Motor neuron (in vitro differentiated cells): ENCODE measurements at places on chromosomes 7 and 10.
A peak's percentile ranks its signal among the peaks of the same experiment; 100 is the strongest.

DNA sequence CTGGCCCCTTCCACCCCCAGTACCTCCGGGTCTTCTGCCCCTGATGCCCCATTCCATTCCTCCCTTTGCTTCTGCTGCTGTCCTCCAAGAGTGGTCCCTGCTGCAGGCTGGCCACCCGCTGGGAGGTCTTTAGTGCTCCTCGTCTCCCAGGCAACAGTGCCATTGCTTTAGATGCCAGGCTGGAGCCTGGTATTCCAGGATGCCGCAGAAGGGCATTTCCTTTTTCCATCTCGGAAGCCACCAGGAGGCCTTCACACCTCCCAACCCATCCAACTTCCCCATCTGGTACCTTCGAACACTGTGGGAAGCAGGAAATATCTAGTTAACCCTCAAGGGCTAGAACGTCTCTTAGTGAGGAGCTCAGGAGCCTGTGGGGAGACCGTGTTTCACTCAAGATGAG lies 92.9 kb upstream of the DUSP5 start:
- ATAC-seq: no peak

DNA sequence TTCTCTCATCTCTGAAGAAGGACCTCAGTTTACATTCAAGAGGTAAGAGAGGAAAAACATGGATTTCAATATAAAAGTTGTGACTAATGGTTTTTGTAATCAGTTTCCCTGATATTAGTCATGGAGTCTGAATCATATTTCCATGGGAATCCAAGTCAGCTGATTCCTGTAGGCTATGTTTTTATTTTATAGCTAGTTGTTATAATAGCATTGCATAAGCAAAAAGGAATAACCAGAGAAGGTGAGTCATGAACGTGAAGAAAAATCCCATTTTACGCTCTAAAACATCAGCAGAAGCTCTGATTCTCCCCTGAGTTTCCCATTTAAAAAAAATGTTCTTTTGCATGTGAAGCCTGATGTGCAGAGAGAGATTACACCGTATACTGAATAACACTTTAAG lies 299.3 kb downstream of the SFMBT2 start:
- ATAC-seq: no peak

GRCh38 chr10:79038841-79039201 lies 29.9 kb upstream of the ZMIZ1 start:
- ATAC-seq: peak; percentile 71

DNA sequence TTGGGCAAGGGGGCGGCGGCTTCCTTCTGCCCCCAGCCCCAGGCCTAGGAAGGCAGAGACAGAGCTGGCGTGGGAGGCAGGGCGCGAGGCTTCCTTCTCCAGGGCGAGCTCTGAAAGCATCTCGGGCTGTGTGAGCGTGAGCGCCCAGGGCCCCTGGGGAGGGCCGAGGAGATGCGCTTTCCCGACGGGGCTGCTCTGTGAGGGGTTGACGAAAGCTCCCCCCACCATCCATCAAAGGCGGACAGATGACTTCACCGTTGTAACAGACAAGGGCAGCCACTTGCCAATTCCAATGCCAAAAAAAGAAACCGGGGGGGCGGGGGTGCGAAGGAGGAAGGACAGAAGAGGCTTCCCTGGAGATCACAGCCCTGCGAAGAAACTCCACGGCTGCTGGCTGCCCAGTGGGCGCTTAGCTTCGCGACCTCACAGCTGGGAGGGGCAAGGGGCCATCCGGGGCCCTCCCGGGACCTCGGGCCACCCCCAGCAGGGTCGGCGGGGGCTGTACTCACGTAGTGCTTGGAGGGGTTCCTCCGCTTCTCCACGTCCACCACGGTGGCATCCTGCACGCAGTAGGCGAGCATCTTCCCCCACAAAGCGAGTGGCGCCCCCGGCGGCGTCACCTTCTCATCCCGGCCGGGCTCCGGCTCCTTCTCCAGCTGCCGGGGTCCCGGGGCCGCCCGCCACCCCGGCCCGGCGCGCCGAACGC lies 537 bp downstream of the SH3PXD2A start:
- peak; percentile 47 for ATAC-seq

- ATAC-seq: no peak
These were observed 1236.0 kb upstream of the CELF2 start for GRCh38 chr10:9781666-9782065.

GRCh38 chr10:89364531-89364930 lies 13.3 kb upstream of the IFIT1B start:
- no peak for ATAC-seq

DNA sequence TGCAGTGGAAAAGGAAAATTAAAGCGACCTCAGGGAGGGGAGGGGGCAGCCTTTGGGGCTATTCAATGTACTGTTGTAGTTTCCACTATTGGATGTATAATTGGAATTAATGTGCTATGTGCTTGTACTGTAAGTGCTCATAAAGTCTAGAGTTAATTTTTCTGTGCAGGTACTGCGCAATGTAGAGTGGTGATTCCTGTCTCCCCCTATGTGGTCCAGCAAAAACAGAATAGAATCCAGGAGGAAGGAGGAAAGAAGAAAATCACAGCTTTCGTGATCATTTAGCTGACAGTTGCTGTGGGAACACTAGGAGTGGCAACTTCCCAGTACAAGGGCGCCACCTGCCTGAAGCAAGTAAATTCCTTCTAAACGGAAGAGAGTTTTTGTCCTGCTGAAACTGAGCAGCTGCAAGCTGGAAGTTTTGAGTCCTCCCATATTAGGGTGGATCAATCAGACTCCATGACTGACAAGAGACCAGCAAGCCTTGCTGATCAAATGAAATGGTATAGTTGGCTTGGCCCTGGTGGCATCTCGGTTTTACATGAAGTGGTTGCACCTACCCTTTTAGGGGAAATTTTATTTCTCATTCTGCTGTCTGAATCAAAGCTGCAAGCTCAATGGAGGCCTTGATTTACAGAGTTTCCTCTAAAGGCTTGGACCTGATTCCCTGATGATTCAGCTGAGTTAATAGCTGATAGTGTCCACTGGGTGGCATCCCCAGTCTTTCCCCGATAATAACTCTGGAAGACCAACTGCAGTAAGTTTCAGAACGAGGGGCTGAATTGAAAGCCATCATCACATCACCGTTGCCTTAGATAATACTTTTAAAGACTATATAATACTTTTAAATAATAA lies 299.8 kb downstream of the HGF start:
- peak; percentile 92 for ATAC-seq

- no peak for ATAC-seq
These were observed 17.2 kb downstream of the INHBA start for GRCh38 chr7:41685684-41686083.

- no peak for ATAC-seq
These were observed 14.5 kb upstream of the FRMD4A start for GRCh38 chr10:14345262-14345661.

- ATAC-seq: no peak
These were observed 651.6 kb upstream of the FOXK1 start for GRCh38 chr7:4030346-4030950.

DNA sequence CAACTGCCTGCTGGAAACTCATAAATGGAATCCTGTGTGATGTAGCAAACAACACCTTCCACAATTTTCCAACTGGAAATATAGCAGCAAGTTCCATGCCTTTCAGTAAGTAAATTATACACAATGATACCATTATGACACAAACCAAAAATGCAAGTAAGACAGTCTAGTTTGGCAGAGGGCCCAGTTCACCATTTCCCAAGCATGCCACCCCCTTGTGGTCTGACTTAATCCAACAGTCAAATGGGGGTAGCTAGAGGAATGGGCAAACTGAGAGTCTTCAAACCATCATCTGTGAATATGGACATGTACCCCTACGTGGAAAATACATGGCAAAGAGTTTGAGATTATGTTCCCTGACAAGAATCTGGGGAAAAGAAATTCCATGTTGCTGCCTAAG lies 137.6 kb upstream of the VWC2 start:
- ATAC-seq: no peak

DNA sequence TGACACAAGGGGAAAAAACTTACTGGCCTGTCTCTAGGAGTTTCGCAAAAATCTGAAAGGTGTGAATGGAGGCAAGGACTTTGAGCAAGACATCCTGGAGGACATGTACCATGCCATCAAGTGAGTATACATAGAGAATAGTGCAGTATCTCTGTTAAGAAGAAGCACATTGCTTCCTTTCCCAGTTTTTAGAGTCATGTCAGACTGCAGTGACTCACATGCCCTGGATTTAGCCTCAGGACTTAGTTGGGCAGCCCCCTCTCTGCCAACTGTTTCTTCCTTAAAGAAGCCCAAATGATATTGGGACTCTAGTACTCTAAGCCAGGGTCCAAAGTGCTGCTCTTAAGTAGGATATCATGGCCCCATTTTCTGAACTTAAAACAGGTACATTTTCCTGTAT lies 28.1 kb upstream of the NFKB2 start:
- ATAC-seq: no peak

DNA sequence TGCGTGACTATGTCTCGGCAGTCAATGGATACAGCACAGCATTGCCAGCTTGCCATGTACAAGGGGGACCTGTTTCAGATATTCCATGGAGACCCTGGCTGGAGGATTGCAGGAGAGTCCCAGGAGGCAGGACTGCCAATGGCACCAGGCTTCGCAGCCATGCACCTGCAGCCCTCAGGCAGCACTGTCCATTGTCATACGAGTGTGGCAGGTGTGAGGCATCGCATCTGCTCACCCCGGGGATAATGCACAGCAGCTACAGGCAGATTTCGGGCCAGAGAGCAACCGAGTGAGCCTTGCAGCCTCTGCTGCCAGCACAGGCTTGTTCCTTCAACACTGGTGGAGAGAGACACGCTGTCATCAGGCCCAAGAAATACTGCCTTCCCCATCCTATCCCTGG lies 415.1 kb downstream of the PAXIP1 start:
- no peak for ATAC-seq

DNA sequence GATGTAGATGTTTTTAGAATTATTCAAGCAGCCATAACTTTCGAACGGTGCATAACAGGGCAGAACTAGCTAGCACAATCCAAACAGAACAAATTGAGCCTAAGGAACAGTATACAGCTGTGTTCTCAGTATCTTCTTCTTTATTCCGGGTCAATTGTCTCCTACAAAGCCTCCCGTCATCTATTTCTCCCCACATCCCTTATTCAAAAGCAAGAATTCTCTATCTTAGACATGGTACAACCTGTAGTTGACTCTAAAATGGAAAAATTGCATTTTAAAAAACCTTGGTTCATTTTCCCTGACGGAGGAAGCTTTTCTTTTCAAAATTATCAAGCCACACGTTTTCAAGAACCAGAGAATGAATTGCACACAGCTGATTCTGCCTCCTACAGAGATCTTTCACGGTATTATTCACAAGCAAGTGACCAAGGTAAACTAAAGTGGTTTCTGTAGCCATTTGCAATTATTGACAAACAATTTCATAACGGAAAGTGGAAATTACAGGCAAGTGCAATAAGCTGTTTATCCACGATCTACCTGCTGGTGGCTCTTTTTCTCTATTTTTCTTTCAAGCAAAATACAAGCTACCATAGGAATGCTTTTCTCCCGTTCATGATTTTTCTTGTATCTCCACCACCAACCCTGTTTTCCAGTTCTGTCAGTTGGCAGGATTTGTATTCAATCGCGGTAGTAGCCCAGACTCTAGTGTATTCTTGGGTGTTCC lies 2.3 kb downstream of the GRM8 start:
- no peak for ATAC-seq

GRCh38 chr10:107418085-107418806 lies 253.7 kb upstream of the SORCS1 start:
- ATAC-seq: no peak

DNA sequence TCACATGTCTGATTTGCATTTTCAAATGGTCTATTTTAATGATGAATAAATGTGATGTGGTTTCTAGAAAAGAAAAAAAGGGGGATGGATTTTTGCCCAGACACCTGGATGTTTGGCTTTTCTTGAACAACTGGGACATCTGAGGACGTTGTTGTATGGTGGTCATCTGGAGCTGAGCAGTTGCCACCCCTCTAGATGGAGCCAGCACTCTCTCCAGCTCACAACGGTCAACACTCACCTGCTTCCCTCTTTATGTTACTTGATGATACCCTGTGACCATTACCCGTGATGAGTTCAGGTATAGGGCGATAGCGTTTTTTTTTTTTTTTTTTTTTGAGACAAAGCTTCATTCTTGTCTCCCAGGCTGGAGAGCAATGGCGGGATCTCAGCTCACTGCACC lies 30.1 kb upstream of the PAXIP1 start:
- ATAC-seq: no peak

DNA sequence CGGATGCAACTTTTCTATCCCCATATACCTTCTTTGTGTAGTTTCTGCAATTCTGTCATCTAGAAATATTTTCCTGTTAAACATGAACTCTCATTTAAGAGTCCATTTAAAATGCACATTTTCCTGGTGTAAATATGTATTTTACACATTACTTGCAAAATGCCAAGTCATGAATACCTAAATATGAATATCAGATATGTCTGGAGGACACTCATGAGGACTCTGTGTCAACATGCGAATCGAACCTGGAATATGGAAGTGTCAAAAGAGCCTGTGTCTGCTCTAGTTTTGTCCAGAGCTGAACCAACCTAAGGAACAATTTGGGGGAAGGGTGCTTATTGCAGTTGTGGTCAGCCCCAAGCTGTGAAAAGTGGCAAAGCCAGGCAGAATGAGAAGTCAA lies 163.7 kb upstream of the CELF2 start:
- ATAC-seq: no peak

GRCh38 chr10:103837370-103838069 lies 17.9 kb downstream of the SH3PXD2A start:
- no peak for ATAC-seq

GRCh38 chr10:87608756-87609155 lies 50.9 kb upstream of the PAPSS2 start:
- ATAC-seq: no peak

- no peak for ATAC-seq
These were observed 573.4 kb upstream of the IGFBP3 start for GRCh38 chr7:46494441-46494840.

DNA sequence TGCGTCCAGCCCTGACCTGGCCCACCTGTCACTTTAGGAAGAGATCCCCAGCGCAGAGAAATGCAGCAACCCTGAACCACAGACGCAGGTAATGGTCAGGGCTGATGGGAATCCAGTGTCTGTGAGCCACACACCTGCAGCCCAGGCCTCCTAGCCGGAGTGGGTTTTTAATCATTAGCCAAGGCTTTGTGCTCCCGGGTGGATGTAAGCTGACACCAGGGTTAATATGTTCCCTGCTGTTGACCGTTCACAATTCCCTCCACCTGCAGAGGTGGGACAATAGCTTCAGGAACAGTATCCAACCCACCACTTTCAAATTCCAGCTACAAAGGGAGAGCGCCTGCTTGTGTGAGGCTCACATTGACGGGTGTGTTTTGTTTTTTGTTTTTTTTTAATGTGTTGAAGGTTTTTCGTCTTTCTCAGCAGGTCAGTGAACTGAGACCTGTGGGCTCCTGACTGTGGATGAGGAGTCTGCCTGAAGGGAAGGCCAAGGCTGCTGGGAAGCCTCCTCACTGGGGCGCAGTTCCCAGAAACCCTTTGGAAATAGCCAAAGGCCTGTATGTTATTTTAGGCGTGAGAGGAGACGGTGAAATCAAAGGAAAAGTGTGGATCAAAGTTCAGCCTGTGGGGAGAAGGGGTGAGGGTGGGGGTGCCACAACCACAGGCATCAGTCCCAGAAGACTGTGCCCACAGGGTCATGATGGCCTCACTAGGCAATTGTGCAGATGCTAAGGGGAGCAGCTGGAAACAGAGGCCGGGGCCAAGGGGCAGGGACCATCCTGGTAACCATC lies 111.1 kb downstream of the TNS3 start:
- no peak for ATAC-seq
